CD4-positive, alpha-beta T cell (primary cell): ENCODE measurements at places on chromosomes 11 and 22. TPM values are rescaled to one million over a fixed set of nuclear protein-coding genes. Genes with fewer than 3 reads are reported as not detected.

GRCh38 chr22:35590634-35591295 is 26.4 kb downstream of the MB start:
- H3K27ac ChIP-seq: no peak overlapping the region
- no peaks in the 10 kb centered on the region for H3K4me1 ChIP-seq
- H3K4me3 ChIP-seq: no peak overlapping the region

GRCh38 chr11:134132808-134133207 is 63.9 kb downstream of the JAM3 start:
- no peaks in the 10 kb centered on the region for H3K36me3 ChIP-seq
- no peak for DNase-seq
- no peaks in the 10 kb centered on the region for H3K4me1 ChIP-seq
- H3K4me3 ChIP-seq: no peak overlapping the region
- H3K27ac ChIP-seq: no peak overlapping the region
- H3K27me3 ChIP-seq: no peaks in the 10 kb centered on the region

DNA sequence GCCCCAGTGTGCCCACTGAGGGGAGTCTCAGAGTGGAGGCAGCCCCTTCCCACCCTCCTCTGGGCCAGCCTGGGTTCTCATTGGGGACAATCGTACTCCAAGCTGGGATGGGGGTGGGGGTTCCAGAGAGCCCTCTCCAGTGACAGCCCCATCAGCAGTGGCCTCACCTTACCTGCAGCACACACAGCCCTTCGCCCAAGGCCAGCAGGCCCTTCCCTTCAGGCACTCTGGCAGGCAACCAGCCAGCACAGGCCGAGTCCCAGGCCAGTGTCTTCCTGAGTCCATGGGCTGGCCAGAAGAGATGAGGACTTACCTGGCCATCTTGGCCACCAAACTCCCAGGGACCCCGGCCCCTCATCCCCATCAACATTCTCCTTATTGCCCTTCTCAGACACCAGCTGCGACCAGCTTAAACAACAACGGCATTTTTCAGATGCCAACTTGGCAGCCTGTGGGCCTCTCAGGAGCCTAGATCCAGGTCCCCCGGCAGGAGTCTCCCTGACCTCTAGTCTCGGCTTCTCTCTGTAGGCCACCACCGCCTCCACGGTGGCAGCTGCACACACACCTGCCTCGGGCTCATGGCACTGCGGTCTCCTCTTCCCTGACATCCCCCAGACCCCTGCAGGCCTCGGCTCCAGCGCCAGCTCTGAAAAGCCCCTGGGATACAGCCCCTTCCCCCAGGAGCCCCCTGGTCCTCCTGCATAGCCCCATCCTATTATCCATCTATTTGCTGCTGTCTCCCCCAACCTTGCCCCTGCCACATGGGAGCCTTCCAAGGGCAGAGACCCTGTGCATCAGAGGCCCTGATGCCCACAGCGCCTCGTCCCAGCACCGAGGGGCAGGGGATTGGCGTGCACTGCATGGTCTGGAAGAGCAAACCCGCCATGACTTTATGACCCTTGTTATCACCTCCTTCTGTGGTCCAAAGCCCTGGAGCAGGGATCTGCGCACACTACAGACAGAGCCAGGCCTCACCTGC is 111.2 kb upstream of the FGF3 start:
- no peak overlapping the region for H3K4me3 ChIP-seq
- no peaks in the 10 kb centered on the region for H3K4me1 ChIP-seq
- no peak overlapping the region for H3K27ac ChIP-seq

DNA sequence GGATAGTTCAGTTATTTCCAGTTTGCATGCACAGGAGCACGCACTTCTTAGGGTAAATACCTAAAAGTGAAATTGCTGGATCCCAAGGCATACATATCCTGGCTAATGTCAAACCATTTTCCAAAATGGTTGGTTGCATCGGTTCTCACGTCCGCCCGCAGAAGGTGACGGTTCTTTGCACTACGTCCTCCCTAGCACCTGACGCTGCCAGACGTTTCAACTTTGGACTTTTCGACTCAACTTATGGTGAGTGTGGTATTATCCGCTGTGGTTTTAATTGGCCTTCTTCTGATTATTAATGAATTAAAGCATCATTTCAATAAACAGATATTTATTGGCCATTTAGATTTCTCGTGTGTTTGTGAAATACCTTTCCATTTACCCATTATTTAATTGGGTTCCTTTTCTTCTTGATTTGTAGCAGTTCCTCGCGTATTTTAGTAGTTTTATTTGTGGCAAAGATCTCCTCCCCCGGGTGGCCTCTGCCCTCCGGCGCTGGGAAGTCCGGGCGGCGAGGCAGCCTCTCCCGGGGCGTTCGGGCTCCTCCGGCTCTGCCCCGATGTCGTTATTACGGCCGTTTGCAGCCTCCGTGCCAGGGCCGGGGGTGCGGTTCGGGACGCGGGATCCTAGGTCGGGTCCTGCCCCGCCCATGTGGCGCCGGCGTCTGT is at the start of gene JHY:
JHY (plus strand) TSS at position 571 of the 668 bp plus-strand sequence. CDS start 3,091 bp downstream, outside the sequence.
- peaks cover 15% of the 10 kb centered on the region for H3K4me1 ChIP-seq
- no peaks in the 10 kb centered on the region for H3K36me3 ChIP-seq
- H3K27ac ChIP-seq: peak within 1 kb of the TSS; percentile 83

GRCh38 chr11:67347964-67348749 is 5.2 kb downstream of the POLD4 start:
- peaks cover 5% of the 10 kb centered on the region for H3K36me3 ChIP-seq
- DNase-seq: no peak
- H3K27me3 ChIP-seq: no peaks in the 10 kb centered on the region
- no peak overlapping the region for H3K4me3 ChIP-seq

DNA sequence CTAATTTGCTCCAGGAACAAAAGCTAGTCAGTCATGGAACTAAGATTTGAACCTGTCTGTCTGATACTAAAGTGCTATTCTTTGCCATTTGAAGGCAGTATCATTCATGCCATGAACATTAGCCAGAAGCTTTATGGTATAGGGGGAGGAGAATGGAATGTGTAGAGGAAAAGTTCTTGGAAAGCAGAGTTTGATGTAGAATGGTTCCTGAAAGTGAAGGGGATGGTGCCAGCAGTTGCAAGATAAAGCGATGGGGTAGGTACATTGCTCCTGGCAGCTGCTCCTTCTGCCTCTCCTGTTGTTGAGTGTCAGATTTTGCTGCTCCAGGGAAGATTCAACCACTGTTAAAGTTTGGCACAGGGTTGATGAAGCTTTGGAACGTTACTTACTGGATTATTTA is 53.4 kb downstream of the ARHGAP42 start:
- DNase-seq: no peak
- no peaks in the 10 kb centered on the region for H3K4me1 ChIP-seq
- H3K27me3 ChIP-seq: no peaks in the 10 kb centered on the region
- no peaks in the 10 kb centered on the region for H3K36me3 ChIP-seq
- no peak overlapping the region for H3K4me3 ChIP-seq

DNA sequence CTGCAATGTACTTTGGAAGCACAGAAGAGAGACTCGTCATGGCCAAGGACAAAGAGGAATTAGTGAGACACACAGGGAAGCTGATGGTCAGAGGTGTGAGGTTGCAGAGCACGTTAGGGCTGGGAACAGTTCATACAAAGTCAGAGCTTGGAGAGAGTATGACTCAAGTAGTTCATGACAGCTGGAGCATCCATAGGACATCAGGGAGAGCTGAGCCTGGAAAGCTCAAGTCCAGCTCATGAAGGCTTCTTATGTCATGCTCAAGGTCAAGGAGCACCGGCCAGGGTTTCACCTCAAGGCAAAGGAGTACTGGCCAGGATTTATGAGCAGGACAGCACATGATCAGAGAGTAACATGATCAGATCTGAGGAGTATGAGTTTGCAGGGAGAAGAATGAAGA is 64.6 kb upstream of the CHST1 start:
- DNase-seq: no peak
- no peaks in the 10 kb centered on the region for H3K36me3 ChIP-seq

- no peaks in the 10 kb centered on the region for H3K27me3 ChIP-seq
- no peak overlapping the region for H3K4me3 ChIP-seq
- H3K4me1 ChIP-seq: peaks cover 48% of the 10 kb centered on the region
- peaks cover 48% of the 10 kb centered on the region for H3K36me3 ChIP-seq
- DNase-seq: no peak
These were observed 1.6 kb upstream of the MAP4K2 start for GRCh38 chr11:64804346-64805210.

DNA sequence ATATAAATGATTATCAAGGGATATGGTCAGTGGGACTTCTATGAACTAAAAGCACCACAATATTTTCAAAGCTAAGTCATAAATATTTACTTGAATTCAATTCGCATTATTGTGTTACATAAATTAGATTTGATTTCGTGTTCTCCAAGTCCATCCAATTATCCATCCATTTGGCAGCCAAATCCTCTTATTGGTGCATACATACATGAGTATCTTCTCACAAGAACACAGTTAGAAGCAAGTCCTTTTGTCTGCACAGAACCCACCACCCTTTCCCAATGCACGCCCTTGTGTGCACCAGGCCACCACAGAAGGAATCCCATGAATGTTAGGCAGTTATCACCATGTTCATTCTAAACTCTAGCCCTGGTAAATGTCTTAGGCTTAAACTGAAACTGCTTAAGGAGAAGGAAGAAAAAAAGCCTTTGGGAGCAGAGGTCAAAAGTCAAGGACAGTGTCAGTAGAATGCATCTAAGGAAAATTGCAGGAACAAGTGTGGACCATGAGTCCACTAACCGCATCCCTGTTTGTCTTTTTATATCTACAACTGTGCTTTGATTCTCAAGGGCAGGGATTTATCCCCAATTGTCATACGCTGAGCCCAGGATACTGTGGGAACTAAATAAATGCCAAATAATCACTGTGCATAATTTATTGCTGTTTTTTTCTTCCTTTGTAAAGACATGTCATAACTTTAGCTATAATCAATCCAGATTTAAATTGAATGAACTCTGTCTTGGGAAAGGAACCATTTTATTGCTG is 108.2 kb upstream of the DDI1 start:
- H3K4me3 ChIP-seq: no peak overlapping the region
- DNase-seq: no peak
- H3K36me3 ChIP-seq: no peaks in the 10 kb centered on the region
- H3K27ac ChIP-seq: no peak overlapping the region

GRCh38 chr11:112555491-112556364 is 295.1 kb upstream of the PLET1 start:
- H3K36me3 ChIP-seq: no peaks in the 10 kb centered on the region
- peak; percentile 54 for DNase-seq
- H3K4me1 ChIP-seq: peaks cover 6% of the 10 kb centered on the region
- no peaks in the 10 kb centered on the region for H3K27me3 ChIP-seq
- no peak overlapping the region for H3K4me3 ChIP-seq

DNA sequence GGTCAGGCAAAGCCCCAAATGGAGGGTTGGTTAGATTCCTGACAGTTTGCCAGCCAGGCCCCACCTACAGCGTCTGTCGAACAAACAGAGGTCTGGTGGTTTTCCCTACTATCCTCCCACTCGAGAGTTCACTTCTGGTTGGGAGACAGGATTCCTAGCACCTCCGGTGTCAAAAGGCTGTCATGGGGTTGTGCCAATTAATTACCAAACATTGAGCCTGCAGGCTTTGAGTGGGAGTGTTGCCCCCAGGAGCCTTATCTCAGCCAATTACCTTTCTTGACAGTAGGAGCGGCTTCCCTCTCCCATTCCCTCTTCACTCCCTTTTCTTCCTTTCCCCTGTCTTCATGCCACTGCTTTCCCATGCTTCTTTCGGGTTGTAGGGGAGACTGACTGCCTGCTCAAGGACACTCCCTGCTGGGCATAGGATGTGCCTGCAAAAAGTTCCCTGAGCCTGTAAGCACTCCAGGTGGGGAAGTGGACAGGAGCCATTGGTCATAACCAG is 4.7 kb upstream of the TTC36 start:
- H3K27me3 ChIP-seq: no peaks in the 10 kb centered on the region
- H3K27ac ChIP-seq: no peak overlapping the region
- no peak for DNase-seq
- peaks cover 54% of the 10 kb centered on the region for H3K36me3 ChIP-seq
- no peak overlapping the region for H3K4me3 ChIP-seq
- no peaks in the 10 kb centered on the region for H3K4me1 ChIP-seq

The ENDOD1 gene
- 4.4 TPM for total RNA-seq

The ROM1 gene
- total RNA-seq: 0.42 TPM

The MRGPRX1 gene
- total RNA-seq: not detected

The KDM4E gene
- total RNA-seq: not detected

The SAA4 gene
- not detected for total RNA-seq
